ENCODE measurements at places on chromosomes 5 and 9.

GRCh38 chr5:23977997-23978396 is 470.6 kb downstream of the PRDM9 start:
- DNase-seq = no peak

DNA sequence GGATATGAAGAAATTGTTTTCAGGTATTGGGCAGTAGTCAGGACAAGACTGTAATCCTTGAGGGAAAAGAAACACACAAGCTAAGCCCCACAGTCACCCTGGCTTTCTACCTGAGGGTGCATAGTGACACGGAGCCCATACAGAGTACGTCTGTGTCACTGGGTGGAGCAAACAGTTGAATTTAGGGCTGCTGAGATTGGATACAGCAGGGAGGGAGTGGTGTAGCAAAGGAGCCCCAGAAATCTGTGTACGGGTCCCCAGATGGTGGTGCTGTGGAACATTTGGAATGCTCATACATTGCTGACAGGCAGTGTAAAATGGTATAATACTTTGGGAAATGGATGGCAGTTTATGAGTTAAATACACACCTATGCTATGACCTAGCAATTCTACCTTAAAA is 5.1 kb downstream of the TRMT10B start:
- DNase-seq = no peak

- no peak for DNase-seq
Observed at GRCh38 chr9:114029311-114030170, 48.6 kb downstream of the AMBP start.

DNA sequence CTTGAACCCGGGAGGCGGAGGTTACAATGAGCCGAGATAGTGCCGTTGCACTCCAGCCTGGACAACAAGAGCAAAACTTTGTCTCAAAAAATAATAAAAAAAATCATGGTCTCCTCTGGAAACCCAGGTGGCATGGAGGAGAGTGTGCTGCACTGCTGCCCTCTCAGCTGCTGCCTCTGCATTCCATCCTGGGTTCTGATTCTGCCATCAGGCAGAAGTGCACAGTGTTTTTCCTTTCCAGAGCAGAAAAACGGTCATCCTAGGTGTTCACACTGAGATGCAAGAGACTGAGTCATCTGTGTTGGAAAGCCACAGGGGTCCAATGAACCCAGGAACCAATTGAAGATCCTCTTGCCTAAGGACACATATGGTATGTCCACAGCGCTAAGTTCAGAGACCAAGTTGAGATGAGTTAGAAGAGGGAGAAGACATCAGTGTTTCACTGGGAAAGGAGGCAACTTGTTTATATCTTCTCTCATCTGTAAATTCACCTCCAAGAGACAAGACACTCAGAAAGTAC is 88.8 kb upstream of the DMRT1 start:
- no peak for DNase-seq

DNA sequence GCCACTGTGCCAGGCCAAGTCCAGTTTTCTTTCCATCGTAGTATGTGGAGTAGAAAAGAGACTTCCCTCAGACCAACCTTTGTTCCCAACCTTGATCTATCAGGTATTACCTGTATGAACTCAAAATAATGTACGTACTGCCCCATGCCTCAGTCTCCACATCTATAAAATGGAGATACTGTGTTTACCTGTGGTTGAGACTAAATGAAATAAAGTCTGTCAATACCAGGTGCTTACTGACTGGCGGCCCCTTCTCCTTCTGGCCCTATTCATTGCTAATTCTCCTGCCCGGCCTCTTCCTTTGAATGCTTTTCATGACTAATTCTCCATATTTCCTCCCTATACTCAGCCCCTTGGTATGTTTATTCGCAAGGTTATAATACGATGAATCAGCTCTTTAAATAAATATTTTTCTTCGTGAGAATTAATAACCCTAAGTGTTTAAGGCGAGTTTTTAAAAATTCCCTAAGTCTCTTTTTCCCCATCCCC is 89.6 kb upstream of the BASP1 start:
- DNase-seq = no peak

DNA sequence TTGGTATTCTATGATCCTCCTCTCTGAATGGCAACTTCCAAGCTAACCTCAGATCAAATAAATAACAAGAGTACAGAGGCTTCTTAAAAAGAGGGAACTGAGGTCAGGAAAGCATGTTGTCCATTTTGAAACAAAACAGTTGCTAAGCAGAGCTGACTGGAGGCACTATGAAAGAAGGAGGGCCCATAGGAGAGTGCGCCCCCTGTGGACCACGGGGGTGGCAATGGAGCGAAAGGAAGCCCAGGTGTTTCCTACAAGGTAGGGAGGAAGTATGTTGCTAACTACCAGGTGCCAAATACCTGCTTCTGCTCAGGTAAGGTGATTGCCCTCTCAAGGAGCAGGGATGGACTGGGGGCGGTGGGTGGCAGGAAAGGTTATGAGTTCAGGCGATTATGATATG is 101.8 kb upstream of the MAST4 start:
- DNase-seq = no peak

DNA sequence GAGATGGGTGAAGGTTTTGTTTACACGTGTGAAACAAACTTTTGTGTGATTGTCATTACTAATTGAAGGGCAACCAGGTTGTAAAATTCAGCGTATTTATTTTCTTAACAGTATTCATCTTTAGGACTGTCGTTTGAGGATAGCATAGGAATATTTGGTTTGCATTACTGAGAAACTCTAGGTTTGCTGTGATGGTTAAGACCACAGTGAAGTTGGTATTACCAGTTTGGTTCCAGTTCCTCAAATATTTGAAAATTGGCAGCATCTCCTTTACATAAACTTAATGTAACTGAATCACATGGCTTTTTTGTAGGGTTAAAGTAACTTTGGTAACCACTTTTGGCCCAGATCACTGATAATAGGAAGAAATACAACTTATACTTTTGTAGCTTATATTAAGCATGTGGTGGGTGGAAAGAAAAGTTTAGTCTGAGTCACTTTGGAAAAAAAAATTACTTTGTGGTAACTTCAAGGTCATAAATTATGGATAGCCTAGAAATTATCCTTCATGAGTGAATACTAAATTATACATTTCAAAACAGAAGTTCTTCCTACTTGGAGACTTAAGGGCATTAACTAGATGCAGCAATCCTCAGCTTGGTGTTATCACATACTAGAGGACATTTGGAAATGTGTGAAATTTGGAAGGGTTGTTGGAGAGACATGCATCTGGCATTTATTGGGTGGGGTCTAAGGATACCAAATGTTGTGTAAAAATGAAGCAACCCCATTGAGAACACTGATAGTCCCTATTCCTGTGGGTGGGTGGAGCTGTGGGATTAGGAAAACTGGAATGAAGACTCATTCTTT is 33.9 kb downstream of the G3BP1 start:
- no peak for DNase-seq

- no peak for DNase-seq
Observed at GRCh38 chr5:9927106-9927505, 297.0 kb upstream of the TAS2R1 start.

DNA sequence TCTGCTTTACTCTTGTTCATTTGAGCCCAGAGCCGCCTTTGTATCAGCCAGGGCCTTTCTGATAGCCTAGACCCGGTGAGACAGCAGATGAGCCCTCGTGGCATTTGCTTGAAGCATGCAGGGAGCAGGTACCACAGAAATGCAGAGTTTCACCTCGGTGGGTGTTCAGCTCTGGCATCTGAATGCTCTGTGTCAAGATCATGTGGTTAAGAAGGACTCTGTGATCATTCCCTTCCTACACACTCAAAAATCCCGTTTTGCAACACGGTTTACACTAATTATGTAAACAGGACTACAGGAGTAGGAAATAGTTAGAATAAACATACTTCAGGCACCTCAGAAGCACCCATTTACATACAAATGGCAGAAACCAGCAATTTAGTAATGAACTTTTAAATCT is 67.2 kb downstream of the MVB12B start:
- DNase-seq = no peak

- DNase-seq = no peak
Observed at GRCh38 chr5:55072666-55073065, 29.8 kb upstream of the GZMA start.

DNA sequence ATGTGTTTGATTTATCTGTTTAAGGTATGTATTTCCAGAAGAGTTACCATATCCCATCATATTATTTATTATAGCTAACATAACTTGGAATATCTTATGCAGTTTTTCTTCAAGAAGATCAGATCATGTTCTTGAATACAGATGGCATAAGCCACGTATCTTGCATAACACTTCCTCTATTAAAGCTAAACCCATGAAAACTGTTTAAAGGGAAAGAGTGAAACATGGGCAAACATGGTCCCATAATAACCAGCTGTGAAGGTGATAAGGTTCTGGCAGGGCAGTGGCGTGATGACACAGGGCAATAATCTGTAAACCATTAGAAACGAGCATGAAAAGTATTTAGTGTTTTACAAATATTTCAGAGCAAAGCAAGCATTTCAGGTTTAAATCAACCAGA is 34.2 kb downstream of the EFNA5 start:
- no peak for DNase-seq

DNA sequence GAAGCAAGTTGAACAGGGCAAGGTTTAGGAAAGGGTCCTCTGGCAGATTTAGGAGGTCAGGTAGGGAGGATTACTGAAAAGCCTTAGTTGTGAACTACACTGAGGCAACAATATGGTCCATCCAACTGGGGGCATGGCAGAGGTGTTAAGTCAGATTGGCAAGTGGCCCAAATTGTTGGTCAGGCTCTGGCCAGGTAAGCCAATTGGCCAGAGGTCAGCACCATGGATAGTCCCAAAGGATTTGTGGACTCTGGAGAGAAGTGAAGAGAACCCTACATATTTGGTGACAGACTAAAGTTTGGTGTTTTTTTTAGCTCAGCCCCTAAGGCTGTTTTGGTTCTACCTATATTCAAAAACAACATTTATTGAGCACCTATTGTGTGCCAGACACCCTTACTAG is 39.1 kb upstream of the RASGRF2 start:
- no peak for DNase-seq

DNA sequence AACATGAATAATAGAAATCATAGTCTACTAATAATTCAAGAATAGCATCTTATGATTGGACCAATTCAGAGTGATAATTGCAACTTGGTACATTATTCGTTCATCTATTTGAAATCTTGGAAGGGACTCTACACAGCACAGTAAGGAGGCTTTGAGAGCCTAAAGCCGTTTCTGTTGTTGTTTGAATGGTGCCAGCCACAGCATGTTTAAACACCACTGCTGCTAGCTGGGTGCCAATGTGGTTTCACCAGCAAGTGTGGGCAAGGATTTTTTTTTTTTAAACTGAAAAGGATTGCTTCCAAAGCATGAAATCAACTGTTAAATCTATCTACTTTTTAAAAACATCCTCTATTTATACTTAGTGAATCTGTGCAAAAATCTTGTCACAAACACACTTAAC is 253.9 kb upstream of the MAP3K1 start:
- no peak for DNase-seq

DNA sequence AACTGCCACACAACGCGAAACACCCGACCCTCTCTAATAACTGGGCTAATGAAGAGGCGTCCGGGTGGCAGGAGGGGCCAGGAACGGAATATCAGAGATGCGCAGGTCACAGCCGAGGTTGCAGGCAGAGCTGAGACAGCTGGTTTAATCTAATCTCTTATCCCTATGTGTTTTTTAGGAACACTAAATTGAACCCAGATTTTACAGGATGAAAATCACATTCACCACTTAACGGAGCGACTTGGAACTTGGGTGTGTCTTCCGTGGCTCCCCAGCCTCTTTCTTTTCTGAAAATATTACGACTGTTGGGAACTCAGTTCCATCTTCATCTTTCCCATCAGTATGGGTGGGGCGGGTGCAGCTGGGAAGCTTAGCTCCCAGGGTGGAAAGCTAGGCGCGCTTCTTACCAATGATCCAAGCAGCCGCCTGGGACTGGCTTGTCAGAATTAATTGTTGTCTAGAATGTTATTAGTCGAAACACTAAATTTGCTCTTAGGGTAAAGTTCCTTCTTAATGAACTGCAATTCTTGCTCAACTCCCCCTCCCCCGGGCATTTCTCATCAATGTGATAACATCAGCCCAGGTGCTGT is 92.5 kb downstream of the IRX2 start:
- no peak for DNase-seq

DNA sequence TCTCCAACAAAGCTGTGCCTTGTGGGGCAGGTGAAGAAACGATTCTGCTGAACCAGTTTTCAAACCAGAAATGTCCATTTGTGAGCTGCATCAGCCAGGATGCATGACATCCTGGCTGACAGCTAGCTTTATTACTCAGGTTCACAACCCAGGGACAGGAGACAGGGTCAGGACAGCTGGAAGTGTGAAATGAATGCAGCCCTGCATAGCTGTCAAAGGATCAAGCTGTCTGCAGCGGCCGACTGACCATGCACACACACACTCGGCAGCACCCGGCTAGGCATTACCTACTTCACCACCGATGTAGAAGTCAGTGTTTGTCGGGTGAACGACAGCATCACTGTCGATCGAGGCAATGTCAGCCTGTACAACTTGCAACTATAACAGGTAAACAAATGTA is 48.5 kb downstream of the MACROH2A1 start:
- no peak for DNase-seq

DNA sequence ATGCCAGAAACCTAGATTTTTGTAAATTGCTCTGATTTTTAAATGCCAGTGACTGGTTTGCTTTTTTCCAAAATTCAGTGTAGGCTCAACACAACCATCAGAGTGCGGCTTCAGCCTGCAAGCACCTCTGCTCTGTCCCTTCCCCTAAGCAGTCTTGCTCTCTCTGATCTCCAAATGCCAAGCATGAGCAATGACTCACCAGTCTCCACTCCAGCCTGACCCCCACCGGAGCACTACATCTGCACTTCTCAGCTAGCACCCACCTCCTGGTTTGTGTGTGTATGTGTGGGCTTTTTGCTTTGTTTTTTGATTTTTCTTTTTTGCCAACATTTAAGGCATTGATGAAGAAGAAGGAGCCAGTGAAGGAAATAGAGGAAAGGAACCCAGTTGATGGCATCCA is 61.4 kb upstream of the ADRA1B start:
- no peak for DNase-seq

DNA sequence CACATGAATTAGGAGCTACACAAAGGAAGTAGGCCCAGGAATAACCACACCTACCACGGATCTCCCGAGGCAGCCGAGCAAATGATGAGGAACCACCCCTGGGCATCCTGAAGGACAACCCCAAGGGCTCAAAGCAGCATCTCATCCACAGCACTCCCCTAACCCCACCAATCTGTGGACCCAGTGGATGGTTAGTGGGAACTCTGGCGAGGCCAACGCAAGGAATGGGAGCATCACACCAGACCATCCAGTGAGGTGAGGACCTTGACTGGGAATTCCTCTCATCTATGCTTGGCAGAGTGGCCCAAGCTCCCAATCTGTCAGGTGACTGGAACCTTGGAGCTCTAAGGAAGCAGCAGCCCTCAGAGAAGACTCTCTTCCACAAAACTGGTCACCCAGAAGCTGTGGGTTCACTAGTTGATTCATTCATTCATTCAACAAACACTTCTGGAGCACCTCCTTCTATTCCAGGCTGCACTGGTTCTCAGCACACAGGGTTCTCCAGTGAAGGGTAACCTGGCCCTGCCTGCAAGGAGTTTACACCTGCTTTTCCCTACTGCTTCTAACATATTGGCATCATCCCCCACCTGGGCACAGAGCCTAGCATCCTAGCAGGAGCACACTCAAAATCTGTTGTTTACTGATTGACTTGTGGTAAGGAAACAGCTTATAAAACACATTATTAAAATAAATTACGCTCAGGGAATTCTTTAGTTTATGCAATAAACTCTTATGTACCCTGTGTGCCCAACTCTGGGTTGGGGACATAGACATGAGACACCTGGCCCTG is 4.9 kb downstream of the ACSL6 start:
- DNase-seq = no peak
